NCI-H1694 (cell line): ENCODE measurements at places on chromosomes 13 and 19.

GRCh38 chr13:49417161-49417560, 26.7 kb downstream of the CAB39L start:
- DNase-seq = no peak

DNA sequence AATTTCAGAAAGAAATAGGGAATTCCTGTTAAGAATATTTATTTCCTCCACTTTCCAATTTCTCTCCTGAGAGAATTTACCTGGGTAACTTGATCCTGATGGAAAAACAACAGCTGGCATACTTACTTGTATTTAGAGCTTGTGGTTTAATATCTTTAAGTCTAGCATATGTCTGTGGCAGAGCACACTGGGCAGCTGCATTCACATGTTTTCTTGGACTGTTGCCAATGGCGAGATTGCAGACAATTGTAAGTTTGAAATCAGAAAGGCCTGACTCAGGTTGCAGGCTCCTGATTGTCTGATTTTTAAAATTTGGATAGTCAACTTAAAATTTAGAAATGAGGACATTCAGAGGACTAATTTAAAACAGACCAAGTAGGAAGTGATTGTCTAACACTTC, 66.9 kb downstream of the NHLRC3 start:
- DNase-seq = peak; percentile 17

GRCh38 chr19:41910992-41911888, 17.0 kb downstream of the ERFL start:
- no peak for DNase-seq

GRCh38 chr13:53501387-53501786, 472.8 kb downstream of the OLFM4 start:
- no peak for DNase-seq

DNA sequence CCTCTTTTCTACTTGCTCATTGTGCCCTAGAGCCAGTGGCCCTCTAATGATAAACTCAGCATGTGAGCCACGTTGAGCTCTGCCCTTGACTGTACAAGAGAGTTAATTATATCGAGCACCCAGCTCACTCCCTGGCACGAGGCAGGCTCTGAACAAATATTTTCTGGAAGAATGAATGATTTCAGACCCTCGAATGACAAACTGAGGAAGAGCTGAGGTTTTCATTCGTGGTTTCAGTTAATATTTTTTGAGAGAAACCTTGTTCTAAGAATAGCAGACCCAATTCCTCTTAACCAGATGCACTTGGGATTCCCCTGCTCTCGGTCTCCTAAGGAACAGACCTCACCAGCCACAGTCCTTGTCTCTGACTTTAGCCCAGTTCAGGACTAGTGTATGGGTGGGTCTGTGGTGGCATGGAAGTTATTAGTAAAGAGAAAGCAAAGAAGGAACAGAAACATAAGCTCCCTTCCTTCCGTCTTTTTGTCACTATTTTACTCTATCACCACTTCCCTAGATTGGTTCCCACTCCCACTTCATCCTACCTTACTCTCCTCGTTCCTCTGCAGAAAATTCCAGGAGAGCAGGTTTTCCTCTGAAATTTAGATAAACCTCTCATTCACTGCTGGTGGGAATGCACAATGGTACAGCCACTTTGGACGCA, 22.1 kb upstream of the WDFY2 start:
- no peak for DNase-seq

DNA sequence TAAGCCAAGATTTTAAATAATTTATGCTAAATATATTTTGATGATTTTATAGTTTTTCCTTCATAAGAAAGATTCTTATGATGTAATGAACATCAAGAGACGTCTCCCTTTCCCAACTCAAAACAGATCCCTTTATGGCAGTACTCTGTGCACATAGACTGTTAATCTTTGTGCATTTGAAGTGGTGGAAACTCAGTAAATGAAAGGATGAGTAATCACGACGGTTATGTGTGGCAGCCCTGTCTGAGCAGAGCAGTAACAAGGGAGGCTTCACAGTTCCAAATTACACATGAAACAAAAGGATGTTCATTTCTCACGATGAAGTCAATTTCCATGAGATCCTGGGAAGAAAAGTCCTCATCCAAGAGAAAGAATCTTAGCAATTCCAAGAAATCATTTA, 498.1 kb downstream of the KLF5 start:
- DNase-seq = no peak

DNA sequence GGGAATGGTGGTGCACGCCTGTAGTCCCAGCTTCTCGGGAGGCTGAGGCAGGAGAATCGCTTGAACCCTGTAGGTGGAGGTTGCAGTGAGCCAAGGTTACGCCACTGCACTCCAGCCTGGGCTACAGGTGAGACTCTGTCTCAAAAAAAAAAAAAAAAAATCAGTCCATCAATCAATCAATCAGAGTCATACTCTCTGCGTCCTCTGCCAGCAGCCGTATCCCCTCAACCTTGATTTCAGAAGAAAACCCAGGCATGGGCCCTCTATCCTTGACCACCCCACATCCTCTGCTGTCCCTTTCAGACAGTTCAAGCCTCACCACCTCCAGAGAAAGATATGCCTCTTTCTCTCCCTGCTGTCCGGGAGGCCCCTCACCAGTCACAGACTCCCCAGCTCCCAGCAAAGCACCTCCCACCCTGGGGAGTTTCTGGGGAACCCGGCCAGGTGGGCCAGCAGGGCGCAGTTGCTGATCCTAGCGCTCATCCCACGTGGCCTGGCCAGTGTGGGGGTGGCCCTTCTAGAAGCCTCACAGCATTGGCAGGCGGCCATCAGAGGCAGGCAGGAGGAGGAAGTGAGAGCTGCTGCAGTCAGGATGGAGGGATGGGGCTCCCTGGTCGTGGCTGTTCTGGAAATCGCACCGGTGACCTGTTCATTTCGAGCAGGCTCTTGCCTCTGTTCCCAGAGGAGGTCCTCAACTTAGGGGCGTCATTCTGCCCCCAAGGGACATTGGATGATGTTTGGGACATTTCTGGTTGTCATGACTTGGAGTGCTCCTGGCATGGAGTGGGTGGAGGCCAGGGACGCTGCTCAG, 10.2 kb upstream of the JSRP1 start:
- no peak for DNase-seq
